ENCODE measurements at places on chromosomes 16 and 17.

DNA sequence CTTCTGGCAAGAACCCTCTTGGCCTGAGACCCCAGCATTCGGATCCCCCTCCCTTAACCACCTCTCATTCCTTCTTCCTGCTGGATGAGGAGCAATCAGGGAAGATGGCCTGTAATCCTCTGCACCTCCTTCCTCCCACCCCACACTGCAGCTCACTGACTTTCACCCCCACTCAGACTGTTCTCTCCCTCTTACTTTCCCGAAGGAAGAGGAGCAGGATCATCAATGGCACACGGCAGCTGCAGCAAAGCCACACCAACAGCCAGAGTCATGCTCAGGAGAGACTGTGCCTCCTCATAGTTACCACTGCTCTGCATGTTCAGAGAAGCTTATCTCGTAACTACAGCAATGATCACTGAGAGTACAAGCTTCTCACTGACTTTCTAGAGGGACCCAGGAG lies 10.1 kb upstream of the TMEM101 start:
- no peak for DNase-seq

DNA sequence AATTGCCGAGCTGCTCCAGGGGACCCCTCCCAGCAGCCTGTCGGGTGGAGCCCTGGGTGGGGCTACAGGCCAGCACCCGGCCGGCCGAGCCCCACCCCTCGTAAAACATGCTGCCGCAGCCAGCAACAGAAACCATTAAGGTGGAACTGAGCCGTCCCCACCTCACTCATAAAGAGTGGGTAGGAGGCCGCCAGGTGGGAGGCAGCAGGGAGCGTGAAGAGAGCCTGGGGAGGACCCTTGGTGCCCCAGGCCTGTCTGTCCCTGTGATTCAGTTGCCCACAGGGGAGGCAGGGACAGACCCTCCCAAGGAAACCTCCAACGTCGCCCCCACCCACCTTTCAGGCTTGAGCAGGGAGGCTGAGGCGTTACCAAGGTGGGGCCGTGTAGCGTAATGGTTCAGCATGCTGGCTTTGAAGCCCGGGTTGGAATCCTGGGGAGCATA lies 8.4 kb downstream of the FOXN1 start:
- DNase-seq = no peak

DNA sequence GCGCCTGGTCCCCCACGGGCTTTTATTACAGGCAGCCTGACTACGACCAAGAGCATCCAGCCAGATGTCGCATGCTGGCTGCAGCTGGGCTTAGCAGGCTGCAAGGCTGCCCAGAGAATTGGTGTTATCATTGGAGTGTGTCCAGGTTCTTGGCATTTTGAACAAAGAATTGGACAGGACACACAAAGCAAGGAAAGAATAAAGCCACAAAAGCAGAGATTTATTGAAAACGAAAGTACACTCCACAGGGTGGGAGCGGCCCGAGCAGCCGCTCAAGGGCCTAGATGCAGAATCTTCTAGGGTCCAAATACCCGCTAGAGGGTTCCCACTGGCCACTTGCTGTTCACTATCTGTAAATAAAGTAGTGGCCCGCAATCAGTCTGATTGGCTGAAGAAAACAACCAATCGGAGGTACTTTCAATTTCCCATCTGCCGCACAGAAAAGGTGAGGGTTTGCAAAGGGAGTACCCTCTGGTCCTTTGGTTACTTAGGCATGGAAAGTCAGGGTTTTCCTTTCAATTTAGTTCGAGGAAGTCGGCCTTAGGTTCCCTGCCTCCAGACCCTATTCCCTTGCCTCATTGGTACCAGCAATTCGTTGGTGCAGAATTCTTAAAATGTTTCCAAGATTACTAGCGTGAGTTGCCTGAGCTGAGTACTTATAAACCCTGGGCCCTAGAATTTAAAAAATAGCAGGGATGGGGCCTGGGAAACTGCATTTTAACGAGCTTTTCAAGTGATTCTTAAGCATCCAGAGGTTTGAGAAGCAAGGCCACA lies 38.5 kb upstream of the CNEP1R1 start:
- DNase-seq = no peak

DNA sequence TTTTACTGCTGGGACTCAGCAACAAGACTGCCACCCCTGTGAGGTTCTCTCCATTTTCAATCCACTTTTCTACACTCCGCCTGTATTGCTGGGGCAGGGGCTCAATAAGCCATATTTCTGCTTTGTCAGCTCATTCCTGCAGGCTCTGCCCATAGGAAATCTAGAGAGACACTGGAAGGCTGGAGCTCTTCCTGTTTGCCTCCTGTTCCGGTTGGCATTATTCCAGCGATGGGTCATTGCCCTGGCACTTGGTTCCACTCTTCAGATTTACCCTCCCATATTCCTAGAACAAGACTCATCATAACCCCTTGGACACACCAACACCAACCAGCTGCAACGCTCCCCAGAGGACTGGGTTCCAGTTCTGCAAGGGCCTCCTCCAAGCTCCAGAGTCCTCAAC lies 210.4 kb downstream of the CA10 start:
- DNase-seq = no peak

DNA sequence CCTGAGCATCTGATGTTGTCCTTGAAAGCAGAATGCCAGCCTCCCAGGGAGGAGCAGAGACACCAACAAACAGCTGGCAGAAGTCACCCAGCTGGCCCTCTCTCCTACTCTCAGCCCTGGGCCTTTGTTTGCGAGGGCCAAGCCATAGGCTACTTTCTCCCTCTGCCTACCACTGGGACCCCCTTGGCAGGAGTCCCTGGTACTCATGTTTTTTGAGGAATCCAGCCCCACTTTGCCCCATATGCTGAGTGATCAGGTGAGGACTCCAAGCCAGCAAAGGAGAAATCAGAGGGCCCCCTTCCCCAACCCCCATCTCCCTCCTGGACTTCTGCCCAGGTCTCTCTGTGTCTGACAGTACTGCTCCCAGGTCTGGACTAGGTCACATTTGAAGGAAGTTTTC lies 121.9 kb downstream of the USP31 start:
- DNase-seq = no peak

DNA sequence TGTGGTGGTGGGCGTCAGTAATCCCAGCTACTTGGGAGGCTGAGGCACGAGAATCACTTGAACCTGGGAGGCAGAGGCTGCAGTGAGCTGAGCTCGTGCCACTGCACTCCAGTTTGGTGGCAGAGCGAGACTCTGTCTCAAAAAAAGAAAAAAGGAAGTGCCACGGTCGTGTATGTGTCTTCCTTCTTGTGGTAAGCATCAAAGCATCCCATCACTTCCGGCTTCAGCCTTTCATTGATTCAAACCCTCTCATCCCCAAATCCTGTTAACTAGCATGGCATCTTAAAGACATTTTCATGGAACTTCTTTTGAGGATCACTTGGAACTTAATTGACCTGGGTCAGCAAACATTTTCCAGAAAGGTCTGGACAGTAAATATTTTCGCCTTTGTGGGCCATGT lies 126.2 kb downstream of the CPPED1 start:
- DNase-seq = no peak

- DNase-seq = peak; percentile 49
These were observed 56.9 kb downstream of the CYB5D2 start for GRCh38 chr17:4199818-4200402.

GRCh38 chr16:54657709-54658102 lies 273.0 kb upstream of the IRX5 start:
- DNase-seq = no peak

GRCh38 chr16:54719624-54720023 lies 211.0 kb upstream of the IRX5 start:
- no peak for DNase-seq

DNA sequence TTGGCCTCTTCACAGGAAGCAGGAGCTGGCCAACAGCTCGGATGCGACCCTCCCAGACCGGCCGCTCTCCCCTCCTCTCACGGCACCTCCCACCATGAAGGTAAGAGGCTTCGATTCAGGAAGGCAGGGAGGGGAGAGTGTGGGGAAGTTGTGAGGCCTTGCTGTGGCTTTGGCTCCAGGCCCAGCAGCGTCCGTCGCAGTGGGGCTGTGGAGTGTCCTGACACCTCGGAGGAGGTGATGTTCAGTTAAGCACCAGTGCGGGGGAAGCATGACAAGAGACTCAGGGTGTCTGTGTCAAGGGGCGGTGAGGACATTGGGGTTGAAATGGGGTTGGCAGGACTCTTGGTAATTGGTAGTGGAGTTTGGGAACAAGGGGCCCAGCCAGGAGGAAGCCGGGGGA lies 109.0 kb downstream of the RAP1GAP2 start:
- DNase-seq = no peak

DNA sequence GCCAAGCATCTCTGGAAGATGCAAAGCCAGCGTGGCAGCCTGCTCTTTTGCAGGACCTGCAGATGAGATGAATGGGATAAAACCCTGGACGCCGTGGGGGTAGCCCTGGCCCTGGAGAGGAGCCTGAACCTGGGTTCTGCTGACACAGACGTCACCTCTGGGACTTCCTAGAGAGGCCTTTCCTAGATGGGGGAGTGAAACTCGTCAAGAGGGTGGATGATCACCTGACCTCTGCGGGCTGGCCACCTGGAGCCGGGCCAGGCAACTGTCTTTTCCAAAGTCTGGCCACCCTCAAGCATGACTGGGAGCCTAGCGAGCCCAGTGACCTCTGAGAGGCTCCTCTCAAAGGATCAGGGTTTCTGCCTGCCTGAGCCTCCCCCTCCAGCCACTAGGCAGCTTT lies 529.0 kb downstream of the KCNJ18 start:
- no peak for DNase-seq

- no peak for DNase-seq
These were observed 112.8 kb downstream of the CLEC16A start for GRCh38 chr16:11056993-11057649.

DNA sequence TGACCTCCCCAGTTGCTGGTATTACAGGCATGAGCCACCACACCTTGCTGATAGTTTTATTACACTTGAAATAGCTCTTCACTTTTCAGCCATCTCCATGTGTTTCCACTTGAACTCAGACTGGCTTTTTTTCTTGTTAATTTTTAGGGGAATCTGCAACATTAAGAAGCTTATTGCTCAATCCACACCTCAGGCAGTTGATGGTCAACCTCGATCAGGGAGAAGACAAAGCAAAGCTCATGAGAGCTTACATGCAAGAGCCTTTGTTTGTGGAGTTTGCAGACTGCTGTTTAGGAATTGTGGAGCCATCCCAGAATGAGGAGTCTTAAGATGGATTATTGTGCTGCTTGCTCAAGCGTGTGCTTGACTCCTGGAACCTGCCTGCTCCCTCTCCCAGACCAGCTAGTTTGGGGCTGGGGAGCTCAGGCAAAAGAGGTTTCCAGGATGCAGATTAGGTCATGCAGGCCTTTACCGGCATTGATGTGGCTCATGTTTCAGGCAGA lies 8.6 kb downstream of the ZNHIT3 start:
- DNase-seq = no peak

- no peak for DNase-seq
These were observed 14.2 kb downstream of the SNX20 start for GRCh38 chr16:50666658-50667496.

- DNase-seq = peak; percentile 83
These were observed 567 bp downstream of the GNA13 start for GRCh38 chr17:65055708-65056638.

Measured in retina (tissue), 1 donor.